ENCODE measurements at places on chromosomes 1 and 21. TPM values are rescaled to one million over a fixed set of nuclear protein-coding genes. Genes with fewer than 3 reads are reported as not detected.

CDK18 gene
- polyA plus RNA-seq = 20.7 TPM

ADGRB2 gene
- polyA plus RNA-seq = 14.2 TPM

ZNF593OS gene
- 1.2 TPM for polyA plus RNA-seq

CELA3A gene
- polyA plus RNA-seq = not detected

LRRN2 gene
- polyA plus RNA-seq = 11.6 TPM

ALX3 gene
- polyA plus RNA-seq = not detected

PLA2G2F gene
- polyA plus RNA-seq = 1.0 TPM

OR10K1 gene
- not detected for polyA plus RNA-seq

TNFAIP8L2 gene
- polyA plus RNA-seq = 0.96 TPM

CFHR1 gene
- 0.60 TPM for polyA plus RNA-seq

RPE65 gene
- polyA plus RNA-seq = 0.11 TPM

MYCL gene
- polyA plus RNA-seq = 7.1 TPM

Data from left renal pelvis (tissue), 4 donors.